ENCODE measurements at places on chromosomes 5 and 9.

- DNase-seq, result peak; percentile 75
Measured at GRCh38 chr9:503881-504852, 289.5 kb downstream of the DOCK8 start.

- DNase-seq, result no peak
Measured at GRCh38 chr5:16245249-16245648, 65.7 kb upstream of the MARCHF11 start.

DNA sequence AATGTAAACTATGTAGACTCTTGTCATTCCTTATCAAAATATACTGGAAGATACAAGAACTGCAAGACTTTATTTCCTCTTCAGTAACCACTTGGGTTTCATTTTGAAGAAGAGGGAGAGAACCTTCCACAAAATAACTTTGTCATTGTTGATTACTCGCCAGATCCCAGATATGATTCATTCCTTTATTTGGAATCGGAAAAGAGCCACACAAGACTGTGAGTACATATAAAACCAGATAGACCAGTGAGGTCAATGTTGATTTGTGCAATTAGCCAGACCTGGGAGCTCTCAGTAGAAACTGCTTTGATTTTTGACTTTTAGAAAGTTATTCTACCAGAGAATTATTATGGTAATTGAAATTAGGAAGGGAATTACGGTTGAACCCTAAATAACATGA is 146.1 kb downstream of the TMEM167A start:
- no peak for DNase-seq

- no peak for DNase-seq
Measured at GRCh38 chr9:91837981-91838731, 111.9 kb downstream of the ROR2 start.

- DNase-seq, result no peak
Measured at GRCh38 chr5:86679529-86679928, 61.8 kb downstream of the COX7C start.

- no peak for DNase-seq
Measured at GRCh38 chr5:55857247-55857640, 6.1 kb downstream of the IL31RA start.

- no peak for DNase-seq
Measured at GRCh38 chr5:156400231-156400986, 73.4 kb downstream of the SGCD start.

- no peak for DNase-seq
Measured at GRCh38 chr9:85089188-85089969, 419.9 kb downstream of the NTRK2 start.

- DNase-seq, result no peak
Measured at GRCh38 chr5:23583081-23583480, 75.7 kb downstream of the PRDM9 start.

DNA sequence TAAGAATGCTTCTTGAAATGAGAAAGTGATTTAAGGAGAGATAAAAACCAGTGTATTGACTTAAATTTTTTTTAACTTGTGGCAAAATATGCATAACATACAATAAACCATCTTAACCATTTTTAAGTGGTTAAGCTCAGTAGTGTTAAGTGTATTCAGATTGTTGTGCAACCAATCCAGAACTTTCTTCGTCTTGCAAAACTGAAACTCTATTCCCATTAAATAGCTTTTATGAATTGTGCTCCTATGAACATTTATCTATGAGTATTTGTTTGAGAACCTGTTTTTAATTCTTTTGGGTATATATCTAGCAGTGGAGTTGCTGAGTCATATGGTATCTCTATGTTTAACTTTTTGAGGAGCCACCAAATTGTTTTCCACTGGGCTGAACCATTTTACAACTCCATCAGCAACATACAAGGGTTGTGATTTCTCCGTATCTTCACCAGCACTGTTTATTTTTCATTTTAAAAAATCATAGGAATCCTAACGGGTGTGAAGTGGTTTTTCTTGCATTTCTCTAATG is 76.6 kb upstream of the ACTBL2 start:
- no peak for DNase-seq

GRCh38 chr9:6460189-6460768 is 47.3 kb downstream of the UHRF2 start:
- DNase-seq, result no peak

GRCh38 chr9:34633851-34634550 is 3.6 kb downstream of the SIGMAR1 start:
- peak; percentile 22 for DNase-seq

GRCh38 chr5:115467628-115468027 is 76.9 kb downstream of the FEM1C start:
- DNase-seq, result no peak

DNA sequence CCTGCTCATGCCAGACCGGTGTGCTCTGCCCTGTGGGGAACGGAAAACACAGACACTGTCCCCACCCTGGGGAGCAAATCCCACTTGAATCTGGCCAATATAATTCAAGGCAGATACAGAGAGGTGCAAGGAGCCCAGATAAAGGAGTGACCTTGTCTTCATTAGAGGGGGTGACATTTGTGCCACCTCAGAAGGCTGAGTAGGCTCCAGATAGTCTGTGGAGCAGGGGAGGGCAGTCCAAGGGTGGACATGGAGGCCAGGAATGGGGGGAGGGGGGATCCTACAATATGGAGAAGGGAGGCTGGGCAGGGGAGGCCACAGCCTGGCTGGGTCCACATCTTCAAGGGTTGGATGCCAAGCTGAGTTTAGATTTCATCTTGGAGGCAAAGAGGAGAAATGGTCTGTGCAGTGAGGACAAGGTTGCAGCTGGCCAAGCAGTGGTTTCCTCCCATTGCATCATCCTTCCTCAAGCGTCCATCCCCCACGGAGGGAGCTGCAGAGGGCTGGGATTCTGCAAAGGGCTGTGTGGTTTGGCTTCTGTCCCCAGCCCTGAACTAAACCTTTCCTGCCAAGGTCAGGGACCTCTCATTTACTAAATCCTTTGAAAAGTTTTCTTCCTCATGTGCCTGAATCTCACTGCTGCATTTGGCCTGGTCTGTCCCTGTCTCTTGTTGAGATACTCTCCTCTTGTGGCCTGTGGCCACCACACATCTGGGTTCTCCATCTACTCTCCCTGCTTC is 60.1 kb downstream of the GALNT12 start:
- DNase-seq, result no peak

GRCh38 chr9:12699529-12699928 is 6.3 kb downstream of the TYRP1 start:
- DNase-seq, result no peak

DNA sequence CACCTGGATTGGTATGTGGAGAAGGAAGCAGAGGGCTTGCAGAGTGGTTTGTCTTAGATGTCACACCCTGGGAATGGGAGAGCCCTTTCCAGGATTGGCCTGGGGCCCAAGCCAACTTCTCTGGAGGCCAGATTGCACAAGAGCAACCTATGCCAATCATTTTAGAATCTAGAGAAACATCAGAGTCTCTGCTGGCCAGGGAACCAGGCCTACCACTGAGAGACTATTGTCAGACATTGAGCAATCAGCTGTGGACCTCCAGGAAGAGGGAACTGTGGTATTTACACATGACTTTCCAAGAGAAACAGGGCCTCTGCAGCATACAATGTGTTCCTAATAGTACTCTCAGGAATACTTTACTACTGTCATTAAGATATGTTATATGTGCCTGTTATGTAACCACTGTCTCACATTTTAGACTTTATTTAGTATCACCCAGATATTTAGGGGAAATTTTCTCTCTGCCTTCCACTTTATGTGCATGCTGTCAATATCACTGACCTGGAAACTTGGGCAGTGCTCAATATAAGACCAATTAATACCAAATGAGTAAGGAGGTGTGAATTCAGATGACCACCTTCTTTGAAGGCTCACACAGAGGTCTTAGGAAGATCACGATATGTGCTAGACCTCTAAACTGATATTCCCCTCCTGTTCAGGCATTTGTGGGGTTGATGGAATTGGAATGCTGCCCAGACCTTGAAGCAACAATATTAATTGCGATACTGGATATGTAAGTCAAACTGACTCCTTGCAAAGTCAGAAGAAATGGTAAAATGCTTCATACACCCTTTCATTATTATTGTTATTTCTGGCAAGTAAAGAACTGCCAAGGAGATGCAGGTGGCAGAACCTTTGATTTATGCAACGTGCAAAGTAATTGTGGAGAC is 20.5 kb upstream of the CCL28 start:
- DNase-seq, result no peak

DNA sequence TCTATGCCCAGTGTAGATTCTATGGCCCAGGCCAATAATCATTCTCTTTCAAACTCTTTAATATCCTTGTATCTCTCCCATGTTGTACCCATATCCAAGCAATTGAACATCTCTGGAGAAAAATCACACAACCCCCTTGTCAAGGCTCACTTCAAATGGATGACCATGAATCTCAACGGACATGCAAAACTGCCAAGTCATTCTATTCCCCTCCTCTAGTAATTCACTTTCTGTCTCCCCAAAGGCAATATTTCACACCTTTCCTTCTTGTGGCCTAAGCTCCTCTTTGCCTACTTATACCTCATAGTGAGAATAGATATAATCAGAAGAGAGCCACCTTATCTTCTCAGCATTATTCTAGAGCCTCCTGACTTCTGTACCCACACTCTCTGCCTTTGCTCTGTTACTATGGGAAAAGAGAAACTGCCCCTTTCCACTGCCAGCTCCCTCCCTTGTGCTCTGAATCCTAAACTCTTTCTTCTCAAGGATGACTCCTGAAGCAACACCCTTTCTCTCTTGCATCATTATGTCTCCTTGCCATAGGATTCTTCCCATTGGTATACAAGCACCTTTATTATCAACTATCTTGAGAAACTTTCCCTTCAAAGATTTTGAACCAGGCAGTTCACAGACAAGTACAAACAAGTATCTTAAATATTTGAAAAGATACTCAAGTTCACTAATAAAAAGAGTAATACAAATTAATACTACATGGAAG is 66.1 kb downstream of the RPS23 start:
- DNase-seq, result no peak

DNA sequence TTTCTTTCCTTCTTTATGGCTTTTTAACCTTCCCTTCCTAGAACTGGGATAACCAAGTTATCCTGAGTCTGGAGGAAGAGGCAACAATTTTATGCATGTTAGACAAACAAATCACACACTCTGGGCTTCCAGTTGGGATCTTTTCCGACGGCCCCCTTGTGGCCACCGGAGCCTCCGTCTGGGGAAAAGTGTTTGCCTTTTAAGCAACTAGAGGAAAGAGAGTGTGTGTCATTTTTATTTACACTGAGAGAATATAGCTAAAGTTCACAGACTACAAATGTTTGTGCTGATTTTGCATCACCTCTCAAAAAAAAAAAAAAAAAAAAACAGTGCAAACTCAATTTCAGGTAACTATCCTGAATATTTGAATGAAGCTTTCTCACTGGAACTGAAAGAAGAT is 126.2 kb downstream of the SEMA6A start:
- DNase-seq, result no peak

DNA sequence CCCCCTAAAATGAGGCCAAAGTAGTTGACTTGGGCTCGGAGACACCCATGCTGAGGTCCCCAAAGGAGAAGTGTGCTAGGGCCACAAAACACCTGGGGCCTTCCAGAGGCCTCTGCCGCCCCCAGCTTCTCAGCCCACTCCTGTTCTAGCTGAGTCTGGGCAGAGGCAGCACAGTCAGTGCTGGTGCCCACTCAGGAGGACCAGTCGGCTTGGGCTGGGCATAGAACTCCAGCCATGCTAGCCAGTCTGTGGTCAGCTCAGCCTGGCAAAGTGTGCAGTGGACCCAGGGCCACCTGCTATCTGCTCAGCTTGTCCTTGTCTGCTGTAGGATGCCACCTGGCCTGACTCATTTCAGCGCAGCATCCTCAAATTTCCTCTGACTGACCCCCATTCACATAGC is 254.6 kb downstream of the FSTL4 start:
- no peak for DNase-seq

GRCh38 chr5:31393126-31393525 is 138.8 kb downstream of the DROSHA start:
- DNase-seq, result no peak

GRCh38 chr9:82410306-82410705 is 421.7 kb downstream of the SPATA31D1 start:
- DNase-seq, result no peak

- no peak for DNase-seq
Measured at GRCh38 chr5:98599016-98599415, 174.4 kb upstream of the RGMB start.

- DNase-seq, result no peak
Measured at GRCh38 chr5:101664071-101664791, 631.9 kb downstream of the SLCO4C1 start.

DNA sequence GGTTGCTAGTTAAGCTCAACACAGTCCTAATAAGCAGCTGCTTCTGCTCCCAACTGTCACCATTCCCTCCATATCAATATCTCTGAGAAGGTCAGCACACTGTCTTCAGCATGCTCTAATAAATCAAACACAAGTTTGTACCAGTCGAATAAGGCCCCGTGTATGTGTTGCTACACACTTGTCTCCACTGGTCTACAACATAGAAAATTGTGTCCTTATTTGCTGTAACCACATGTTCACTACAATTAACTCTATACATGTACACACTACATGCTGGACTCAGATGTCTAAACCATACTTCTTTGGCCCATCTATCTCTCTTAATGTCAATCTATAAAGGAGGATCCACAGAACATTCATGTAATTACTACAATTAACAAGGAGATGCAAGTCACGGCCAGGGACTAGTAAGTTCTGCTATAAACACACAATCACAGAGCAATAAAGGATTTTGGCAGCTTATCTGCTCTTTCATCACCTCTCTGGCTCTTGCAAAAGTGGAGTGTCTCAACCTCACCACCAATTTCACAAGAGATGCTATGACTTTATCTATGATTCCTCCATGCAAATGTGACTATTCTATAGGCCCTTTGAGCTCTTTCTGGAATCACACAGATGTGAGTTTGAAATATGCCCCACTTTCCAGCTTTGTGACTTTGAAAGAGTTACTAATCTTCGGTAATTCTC is 143.9 kb downstream of the SEMA5A start:
- no peak for DNase-seq

DNA sequence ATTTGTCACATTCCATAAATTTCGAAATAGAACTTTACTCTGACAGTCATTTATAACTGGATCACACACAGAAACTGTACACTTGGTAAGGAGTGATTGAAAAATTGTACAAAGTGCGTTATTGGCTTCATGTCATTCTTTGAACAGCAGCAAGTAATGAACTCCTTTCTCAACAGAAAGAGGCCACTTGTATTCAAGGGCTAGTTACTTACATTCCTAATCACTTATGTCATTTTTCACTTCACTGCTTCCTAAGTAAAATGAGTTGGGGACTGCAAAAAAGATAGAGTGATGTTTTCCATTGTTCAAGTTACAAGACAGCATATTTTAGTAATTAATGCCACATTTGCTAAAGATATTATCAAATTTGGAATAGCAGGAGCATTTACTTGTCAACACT is 893.2 kb downstream of the DTWD2 start:
- DNase-seq, result no peak

- DNase-seq, result no peak
Measured at GRCh38 chr5:133294380-133294779, 242.6 kb downstream of the HSPA4 start.

DNA sequence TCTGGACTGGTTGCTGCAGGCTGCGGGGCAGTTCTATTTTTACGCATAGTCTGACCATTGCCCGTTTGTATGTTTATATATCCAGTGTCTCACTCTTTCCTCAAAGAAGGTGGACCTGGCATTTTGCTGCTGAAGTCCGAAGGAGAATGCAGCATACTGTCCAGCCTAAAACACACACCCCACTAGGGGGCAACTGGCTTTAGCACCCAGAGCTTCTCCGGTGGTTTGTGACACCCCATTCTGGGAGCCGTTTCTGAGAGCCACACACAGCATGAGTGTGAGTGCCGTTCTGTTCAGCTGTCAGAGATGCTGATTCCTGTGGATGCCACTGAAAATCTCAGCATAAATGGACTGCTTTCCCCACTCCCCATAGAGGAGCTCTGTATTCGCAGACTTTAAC is 290.5 kb upstream of the TAS2R1 start:
- DNase-seq, result no peak

GRCh38 chr5:159478950-159479349 is 148.7 kb upstream of the IL12B start:
- DNase-seq, result no peak

All from hypothalamus (tissue), 51 donors.